ENCODE measurements at places on chromosomes 6 and 20. TPM values are rescaled to one million over a fixed set of nuclear protein-coding genes. Genes with fewer than 3 reads are reported as not detected.

DNA sequence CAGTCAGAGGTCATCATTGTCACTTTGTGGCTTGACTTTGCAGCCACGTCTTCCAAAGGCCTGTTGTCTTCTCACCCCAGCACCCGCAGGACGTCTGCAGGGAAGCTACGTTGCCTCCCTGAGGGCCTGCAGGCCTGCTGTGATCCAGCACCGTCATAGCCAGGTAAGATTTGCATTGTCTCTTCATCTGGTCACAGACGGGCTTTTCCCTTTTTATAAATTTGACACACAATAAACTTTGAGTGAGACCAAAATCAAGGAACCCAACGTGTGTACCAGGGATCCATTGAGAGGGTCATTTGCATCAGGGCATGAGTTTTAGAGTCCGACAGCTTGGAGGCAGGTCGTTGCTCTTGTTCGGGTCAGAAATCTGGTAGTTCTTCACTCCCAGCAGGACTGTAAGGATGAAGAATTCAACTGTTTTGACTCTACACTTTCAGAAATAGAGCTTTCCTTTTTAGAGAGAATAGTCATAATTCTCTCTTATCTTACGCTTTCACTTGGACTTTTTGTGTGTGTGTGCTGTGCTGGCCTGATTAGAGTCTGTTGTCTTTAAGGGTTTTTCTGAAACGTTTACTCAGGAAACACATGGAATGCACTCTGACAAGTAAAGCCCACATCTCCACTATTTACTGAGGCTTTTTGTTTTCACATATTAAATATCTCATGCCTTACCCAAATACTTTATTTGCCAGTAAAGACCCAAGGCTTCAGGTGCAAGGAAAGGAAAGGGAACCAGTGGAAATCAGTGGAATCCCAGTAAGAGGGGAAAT is 177.2 kb upstream of the TAB2 start:
- no peak for DNase-seq

- DNase-seq: peak; percentile 74
Observed at GRCh38 chr20:52748285-52748932, 223.7 kb upstream of the TSHZ2 start.

DNA sequence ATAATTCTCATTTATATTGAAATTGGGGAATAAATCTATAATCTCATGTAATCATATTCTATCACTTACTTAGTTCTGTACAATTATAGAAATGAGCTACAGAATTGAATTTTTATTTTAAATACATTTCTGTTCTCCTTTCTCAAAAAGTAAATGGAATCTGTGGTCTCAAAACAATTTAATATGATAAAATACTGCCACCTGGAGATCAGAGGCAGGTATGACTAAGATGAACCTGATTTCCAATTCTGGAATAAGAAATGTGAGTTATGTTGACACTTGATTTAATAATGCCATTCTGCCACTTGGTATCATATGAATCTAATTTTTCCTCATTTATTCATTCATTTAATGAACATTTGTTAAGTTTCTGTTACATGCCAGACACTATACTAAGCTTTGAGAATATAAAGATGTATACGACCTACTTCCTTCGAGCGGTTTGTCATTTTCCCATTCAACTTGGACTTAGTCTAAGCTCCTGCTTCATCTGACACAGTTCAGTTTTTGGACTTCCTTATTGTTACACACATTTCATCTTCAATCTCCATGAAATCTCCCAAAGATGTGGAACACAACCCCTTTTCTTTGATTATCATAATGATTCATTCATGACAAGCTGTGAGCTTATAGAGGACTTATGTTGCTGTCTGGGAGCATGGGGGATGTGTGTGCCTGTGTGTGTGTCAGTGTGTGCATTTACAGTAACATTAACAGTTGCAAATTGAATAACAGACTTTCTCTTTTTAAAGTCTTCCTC is 7.5 kb upstream of the CCDC28A start:
- peak; percentile 25 for DNase-seq

DNA sequence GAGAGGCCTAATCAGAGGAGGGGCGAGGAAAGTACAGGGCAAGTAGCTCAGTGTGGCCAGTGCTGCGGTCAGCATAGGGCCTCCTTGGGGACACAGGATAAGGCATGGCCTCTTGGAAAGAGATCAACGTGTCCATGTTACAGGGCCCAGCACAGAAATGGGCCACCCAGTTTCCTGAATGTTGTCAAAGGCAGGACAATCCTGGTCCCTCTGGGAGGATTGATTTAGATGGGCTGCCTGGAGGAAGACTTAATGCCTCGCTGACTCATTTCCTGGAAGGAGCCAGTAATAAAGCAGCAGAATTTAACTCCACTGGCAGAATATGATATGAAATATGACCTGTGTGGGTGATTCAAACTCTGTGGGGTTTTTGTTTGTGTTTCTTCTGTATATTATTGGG is 16.6 kb downstream of the DDO start:
- no peak for DNase-seq

BRPF3 gene
- 26.9 TPM for polyA plus RNA-seq

TRIM31 gene
- not detected for polyA plus RNA-seq

PRND gene
- polyA plus RNA-seq: 51.9 TPM

All from hindlimb muscle (tissue), 1 donor.